Epithelial cell of prostate (primary cell): ENCODE measurements at places on chromosomes 12 and 14.

- no peak for DNase-seq
Observed at GRCh38 chr12:56205445-56205844, 16.2 kb upstream of the SMARCC2 start.

- peak; percentile 29 for DNase-seq
Observed at GRCh38 chr14:67186789-67187584, 2.3 kb upstream of the GARIN2 start.

- no peak for DNase-seq
Observed at GRCh38 chr12:12481631-12482030, 81.0 kb downstream of the DUSP16 start.

DNA sequence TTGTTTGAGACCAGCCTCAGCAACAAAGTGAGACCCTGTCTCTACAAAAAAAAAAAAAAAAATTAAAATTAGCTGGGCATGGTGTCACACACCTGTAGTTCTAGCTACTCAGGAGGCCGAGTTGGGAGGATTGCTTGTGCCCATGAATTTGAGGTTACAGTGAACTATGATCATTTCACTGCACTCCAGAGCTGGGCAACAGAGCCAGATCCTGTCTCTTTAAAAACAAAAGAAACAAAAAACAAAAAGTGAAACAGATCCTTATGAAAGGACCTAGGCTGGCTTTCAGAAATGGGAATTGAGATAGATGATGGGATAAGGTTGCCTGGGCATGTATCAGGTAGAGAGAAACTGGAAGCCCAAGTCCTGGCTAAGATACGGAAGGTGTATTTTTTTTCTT lies 13.9 kb downstream of the ACTR6 start:
- DNase-seq = no peak

DNA sequence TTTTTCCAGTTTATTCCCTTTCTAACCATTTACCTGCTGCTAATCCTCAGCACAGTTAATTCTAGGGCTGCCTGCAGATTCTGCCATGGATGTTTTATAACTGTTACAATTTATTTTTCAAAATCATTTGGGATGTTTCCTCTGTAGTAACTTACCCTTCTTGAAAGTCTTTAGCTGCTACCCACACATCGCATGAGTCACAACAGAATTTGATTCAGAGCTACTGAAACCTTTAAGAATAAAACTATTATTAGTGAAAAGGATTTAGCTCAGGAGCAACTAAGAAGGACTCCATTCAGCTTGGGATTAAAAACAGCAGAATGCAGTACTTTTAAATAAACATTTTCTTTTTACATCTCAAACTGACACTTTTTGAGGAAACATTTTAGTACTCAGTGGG lies 41.7 kb upstream of the RGS6 start:
- no peak for DNase-seq

DNA sequence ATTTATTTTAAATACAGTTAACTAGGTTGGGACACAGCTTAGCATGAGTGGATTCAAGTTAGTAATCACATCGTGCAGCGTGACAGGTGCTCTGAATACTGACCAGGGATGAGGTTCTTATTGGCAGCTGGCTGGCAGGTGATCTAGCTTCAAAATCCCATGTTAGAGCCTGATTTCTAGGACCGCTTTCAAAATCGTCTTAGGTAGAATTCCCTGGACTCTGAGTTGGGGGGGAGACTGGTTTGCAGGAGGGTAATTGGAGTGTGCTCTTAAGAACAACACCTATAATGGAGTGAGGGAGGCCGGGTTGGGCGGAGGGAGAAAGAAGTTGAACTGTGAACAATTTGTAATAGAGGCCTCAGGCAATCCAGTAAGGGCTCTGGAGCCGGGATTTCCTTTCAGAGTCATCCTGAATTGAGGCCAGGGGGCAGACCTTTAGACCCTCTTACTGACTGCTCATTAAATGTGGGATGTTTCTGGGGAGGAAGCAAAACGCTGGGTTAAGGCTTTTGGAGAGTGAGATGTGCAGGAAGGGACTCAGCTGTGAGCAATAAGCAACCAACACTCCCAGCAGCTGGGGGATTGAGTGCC lies 874 bp upstream of the YARS2 start:
- DNase-seq = no peak

DNA sequence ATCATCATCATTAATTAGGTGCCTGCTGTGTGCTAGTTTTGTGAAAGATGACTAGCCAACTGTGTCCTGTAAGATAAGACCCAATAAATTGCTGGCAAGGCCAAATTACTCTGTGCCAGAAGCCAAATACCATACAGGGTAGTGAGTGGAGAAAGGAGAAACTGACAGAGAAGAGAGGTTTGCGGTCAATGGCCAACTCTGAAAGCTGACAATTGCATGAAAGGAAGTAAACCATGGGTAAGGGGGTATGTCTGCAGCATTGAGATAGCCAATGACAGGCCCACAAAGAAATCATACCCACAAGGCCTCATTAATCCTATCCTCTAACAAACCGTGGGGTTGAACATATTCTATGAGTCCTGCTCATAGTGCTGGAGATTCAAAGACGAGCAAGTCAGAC lies 236.6 kb upstream of the CCDC196 start:
- DNase-seq = no peak

DNA sequence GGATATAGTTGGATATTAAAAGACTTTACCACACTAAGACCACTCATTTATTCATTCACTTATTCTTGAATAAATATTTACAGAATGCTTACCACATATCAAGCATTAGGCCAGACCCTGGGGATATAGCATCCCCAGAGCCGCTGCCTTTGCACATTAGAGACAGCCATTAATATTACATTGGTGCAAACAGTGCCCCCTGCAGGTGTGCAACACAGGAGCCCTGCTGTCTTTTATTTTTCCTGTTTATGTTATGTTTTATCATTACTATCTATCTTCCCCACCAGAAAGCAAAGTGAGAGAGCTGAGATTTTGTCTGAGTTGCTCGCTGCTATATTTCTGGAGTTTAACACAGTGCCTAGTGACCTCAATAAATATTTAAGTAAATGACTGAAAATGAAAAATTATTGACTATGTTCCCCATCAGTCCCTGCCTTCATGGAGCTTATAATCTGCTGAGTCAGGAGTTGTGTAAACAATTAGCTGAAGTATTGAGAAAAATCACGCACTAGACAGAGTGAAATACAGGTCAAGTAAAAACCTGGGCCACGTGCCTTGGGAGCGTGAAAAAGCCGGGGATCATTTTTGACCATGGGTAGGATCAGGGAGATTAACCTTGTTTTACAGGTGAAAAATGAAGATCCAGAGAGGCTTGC lies 301.6 kb downstream of the PCNX1 start:
- DNase-seq = no peak

DNA sequence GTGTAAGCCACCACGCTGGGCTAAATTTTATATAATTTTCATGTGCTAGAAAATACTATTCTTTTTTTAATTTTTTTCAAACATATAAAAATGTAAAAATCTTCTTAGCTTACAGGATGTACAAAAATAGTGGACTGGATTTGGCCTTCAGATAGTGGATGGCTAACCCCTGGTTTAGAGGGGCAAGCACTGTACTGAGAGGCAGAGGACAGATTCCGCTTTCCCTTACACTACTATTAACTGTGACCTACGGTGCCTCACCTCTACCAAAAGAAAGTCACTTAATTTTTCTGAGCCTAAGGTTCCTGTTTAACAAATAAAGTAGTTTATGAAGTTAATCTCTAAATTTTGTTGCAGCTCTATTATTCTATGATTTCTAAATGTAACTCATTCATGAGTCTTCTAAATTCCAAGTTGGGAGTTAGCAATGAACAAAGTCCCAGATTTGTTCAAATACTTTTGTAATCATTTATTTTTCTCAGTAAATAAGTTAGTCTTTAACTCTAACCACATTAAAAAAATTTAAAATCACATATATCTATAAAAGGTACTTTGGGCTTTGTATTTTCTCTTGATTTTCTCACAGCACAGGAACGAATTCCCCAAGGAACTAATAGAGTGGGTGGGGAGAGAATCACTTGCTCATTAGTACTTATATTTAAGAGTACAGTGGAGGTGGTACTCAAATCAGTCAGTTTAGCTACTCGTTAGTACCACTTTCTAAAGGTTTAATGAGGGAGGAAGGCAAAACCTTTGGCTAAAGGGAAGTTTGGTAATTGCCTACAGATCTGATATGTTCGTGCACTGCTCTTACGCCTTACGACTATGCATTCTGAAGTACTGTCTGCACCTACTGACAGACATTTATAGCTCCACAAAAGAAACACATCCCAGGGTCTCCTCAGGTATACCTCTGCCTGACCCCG lies 33.7 kb downstream of the SLC15A5 start:
- DNase-seq = no peak

DNA sequence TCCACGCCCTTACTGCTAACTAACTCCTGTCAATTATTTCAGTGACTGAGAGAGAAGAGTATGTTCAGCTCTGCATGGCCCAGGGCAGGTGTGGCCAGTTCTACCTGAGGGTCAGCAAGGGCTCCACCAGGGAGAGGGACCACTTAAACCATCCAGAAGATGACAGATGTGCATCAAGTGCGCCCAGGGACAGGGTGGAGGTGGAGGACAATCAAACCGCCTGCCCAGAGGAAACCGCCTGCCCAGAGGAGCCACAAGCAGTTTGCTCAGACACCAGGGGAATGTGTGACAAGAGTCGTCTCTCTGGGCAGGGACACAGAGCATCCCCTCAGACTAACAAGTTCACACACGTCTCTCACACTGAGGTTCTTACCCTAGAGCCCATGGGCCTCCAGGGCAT lies 14.5 kb downstream of the DPF3 start:
- no peak for DNase-seq

DNA sequence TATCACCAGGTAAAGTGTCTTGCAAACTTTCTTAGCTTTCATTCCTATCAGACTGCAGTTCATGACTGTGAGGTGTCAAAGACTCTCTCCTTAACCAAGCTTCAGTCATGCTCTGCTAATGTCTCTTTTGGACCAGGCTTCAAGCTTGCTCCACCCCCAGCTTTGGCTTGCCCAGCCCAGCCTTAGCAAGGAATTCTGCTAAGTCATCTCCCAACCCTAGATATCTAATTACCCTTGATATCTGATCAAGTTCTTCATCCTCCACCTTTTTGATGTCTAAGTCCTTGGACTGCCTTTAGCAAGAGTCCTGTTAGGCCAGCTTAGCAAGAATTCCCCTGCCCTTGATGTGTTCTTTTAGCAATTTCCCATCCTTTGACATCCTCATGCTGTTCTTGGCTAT lies 108.9 kb upstream of the FGD4 start:
- no peak for DNase-seq

DNA sequence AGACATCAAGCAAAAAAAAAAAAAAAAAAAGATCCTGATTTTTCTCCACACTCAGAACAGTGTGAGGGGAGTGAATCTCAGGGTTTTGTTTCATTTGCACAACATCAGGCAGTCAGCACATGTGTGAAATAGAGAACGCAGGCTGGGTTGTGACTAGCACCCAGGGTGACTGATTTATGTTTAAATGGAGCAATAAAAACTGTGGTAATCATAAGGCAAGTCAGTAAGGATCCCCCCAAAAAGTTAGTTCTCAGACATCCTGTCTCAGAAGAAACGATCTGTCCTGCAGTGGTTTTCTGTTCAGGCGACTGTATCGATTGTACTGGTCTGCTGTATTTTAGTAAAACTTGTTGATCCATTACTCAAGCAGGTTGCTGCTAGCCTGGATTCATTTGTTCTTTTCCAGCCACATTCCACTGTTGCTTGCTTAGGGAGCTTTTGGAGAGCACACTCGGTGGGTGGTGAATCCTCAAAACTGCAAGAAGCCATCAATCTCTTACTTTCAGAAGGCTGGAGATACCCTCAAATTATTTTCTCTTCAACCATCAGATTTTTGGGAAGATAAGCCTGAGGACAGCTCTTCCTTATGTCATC lies 107.1 kb downstream of the DACT1 start:
- DNase-seq = no peak

GRCh38 chr12:122991623-122992275 lies 11.3 kb downstream of the ARL6IP4 start:
- no peak for DNase-seq

GRCh38 chr12:102833687-102834441 lies 83.2 kb downstream of the PAH start:
- DNase-seq = no peak

- no peak for DNase-seq
Observed at GRCh38 chr12:123062681-123063486, 82.4 kb downstream of the ARL6IP4 start.

DNA sequence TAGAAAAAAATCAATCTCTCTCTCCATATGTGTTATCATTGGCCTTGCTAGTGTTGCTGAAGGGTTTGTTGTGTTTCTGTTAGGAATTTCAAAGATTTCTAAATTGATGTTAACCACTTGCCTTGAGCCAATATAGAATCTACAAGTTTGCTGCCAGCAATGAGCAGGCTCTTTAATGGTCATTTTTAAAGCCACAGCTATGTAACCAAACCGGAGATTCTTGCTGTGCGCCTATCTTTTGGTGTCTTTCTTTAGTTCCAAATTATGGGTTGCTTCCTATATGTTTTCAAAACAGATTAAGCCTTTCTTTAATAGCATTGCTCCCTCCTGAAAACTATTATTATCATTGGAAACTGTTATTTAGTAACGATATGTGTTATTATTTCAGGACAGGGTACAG lies 545.7 kb downstream of the DIO2 start:
- no peak for DNase-seq

DNA sequence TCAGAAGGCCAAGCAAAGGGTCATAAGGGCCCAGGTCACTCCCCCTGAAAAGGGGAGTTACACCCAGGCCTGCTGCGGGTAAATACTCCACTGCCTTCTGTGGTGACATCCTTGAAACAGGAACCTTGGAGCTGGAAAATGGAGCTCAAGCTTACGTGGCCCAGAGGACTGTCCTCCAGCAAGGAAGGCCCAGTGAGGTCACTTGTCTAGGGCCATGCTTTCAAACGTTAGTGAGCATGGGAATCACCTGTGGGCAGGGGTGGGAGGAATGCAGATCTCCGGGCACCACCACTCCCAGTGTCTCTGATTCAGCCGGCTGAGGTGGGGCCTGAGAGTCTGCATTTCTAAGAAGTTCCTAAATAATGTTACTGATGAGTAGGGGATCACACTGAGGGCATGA lies 140.5 kb upstream of the CCND2 start:
- no peak for DNase-seq

GRCh38 chr14:92578511-92578910 lies 64.9 kb downstream of the RIN3 start:
- no peak for DNase-seq

DNA sequence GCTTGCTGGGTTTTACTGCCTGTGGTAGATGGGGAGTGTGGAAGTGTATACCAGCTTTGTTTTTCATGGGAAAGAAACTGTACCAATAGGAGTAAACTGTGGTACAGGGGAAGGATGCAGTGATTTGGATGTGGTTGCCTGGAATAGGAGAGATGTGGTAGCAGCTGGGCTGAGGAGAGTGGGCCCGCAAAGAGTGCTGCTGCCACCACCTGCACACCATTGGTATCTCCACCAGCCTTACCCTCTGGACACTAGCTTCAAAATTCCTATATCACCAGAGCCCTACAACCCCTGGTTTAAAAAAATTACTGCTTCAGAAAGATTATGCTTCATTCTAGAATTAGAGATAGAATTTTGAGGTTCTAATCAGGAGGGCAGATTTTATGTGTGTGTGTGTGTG lies 53.6 kb downstream of the AKAP6 start:
- DNase-seq = no peak

GRCh38 chr14:23446291-23446851 lies 10.9 kb upstream of the MYH7 start:
- no peak for DNase-seq
